ENCODE measurements at places on chromosomes 3 and 15.

GRCh38 chr15:99257107-99257750 is 5.9 kb downstream of the LRRC28 start:
- no peak for DNase-seq

- no peak for DNase-seq
These were observed 781.2 kb downstream of the ROBO1 start for GRCh38 chr3:78986416-78987101.

DNA sequence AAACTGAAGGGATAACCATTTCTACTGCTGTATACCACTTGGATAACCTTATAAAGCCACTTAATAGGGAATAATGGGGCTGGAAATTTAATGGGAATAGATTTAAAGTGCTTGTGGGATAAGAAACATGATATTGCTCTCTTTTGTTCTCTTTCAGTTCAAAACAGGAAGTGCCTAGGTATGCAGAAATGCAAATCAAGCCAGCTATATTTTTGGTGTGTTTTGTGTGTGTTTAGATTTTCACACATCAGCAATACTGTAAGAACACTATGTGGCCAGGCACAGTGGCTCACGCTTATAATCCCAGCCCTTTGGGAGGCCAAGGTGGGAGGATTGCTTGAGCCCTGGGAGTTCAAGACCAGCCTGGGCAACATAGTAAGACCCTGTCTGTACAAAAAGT is 442.3 kb upstream of the TPRG1 start:
- no peak for DNase-seq

GRCh38 chr3:132556508-132557159 is 40.4 kb upstream of the ACKR4 start:
- no peak for DNase-seq

DNA sequence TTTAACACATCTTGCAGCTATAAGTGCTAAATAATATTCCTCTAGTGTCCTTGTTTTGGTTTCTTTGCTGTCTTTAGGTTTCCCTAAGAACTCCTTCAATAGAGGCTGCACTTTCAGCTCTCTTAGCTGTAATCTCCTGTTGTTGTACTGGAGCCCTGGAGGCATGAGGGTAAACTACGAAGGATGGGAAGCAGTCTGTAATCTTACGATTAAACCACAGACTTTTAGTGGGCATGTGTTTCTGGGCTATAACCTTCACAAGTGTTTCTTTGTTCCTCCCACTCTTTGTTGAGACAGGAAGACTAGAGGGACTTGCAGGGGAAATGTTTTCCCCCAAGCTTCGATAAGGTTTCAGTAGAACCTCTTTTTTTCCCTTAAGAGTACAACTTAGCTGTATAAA is 1058.1 kb downstream of the NSUN3 start:
- DNase-seq, result no peak

DNA sequence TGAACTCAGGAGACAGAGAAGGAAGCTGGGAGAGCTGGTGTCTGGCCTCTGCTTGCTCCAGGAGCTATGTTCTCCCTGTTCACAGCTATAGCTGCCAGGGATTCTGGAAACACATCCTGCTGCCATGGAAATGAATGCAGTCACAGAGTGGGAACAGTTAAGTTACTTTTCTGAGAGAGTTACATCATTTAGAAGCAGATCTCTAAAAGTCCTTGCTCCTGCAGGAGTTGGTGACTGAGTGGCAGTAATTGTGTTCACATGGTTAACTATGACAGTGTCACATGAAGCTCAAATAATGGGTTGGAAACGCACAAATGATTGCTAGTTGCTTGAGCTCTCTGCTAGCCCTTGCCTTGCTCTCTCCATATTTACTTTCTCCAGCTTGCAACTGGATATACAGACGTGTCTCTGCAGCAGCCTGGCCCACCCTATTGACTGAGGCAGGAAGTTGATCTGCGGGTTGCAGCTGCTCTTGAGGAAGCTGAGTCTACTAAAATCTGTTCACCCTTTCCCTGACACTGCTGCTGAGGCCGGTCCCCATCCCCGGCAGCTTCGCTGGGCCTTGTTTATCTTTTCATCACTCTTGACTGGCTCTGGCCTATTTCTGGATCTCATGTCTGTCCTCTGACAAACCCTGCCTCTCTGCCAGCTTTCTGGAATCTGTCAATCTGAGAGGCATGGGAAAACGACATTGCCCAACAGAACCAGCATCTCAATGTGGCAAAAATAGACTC is 16.7 kb upstream of the ISLR start:
- no peak for DNase-seq

DNA sequence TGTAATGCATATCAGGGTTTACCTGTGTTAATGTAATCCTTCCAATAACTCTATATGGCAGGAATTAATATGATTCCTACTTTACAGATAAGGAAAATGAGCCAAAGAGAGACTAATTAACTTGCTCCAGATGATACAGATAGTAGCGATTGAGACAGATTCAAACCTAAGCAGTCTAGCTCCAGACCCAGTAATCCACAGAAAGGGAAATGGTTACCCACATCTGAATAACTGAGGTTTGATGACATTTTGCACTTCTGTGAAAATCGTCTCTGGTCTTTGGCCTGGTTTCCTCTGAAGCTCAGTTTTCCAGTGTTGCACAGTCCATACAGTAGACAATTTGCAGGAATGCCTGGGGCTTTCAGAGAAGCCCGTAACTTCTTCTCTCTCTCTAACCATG is 177.1 kb upstream of the UMPS start:
- no peak for DNase-seq

- DNase-seq, result peak; percentile 37
These were observed 234.5 kb upstream of the ICE2 start for GRCh38 chr15:60713119-60714084.

Measured in bronchial epithelial cell (primary cell).